NCI-H187 (cell line): ENCODE measurements at places on chromosomes 7 and 10.
A peak's percentile ranks its signal among the peaks of the same experiment; 100 is the strongest.

DNA sequence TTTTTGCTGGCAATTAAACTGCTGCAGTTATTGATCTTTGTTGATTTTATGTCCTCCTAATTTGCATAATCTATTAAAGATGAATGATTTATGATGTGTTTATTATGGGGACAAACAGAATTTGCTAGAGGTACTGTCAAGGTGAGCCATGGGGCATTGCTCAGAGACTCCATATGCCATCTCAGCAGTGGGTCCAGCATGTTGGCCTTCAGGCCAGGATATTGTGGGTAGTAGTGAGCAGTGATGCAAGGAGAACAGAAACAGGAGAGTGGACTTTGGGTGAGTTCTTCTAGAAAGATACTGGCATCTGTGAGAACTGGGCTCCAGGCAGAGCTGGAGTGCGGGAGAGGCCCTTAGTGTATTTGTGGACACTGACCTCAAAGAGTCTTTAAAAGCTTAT, 65.9 kb downstream of the PAX2 start:
- DNase-seq = no peak

DNA sequence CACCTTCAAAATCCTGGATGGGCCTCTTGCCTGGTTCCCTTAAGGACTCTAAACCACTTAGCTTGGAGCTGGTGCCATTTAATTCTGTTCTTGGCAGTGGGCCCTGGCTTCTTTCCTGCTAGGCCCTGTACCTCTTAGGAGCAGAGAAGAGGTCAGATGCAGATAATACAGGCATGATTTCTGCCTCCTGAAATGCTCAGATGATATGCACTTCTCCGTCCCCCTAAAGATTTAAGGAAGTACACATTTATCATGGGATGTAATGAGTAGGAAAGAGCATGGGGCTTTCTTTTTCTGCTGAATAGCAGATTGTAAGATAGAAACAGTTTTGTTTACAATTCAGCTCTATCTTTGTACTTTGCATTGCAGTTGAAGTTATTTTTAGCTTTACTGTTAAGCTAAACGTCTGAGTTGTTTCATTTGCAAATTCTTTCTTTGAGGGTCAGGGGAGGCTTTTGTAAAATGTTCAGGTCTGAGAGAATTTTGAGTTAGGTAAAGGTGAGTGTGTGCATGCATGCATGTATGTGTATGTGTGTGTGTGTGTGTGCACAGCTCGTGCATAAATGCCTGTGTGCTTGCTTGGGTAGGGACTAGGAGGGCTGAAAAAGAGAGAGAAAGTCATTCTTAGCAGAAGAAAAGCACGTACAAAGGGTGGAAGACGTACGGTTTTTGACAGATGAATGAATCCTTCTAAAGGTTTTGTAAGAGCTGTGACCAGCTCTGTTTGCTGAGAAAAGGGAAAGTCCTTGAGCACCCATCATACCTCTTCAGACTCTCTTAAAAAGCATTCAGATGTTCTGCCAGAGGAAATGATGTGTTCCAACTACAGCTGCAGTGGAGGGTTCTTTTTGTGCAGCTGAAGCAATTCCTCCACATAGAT, 364.2 kb downstream of the AUTS2 start:
- DNase-seq = peak; percentile 46

DNA sequence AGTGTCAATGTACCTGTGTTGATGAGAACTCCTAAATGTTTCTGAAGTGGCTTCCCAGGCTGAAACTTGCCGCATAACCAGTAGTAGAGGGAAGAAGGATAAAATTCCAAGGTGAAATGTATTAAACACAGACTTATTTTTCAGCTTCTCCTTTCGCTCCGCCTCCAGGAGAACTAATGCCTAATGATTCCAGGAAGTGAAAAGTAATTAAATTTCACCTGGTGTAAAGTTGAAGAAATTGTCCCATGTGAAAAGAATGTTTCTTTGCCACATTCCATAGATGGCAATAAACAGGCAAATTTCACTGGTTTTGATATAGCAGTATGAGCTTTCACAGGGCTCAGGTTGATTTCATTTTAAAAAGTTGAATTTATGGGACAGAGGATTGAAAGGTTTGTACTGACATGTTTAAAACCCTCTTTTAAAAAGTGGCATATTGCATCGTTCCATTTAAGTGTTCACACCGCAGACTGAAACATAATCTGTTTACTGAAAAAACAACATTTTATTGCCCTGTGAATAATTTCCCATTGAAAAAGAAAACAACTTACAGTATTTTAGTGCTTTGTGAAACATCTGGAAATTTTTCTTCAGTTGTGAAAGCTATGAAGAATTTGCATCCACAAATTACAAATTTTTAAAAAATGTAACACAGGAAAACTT, 453.4 kb upstream of the NFE2L3 start:
- no peak for DNase-seq

- no peak for DNase-seq
These were observed 27.6 kb downstream of the SPAG6 start for GRCh38 chr10:22372917-22373316.
